Trophoblast cell (in vitro differentiated cells and primary cell): ENCODE measurements at places on chromosomes 6 and 20.

DNA sequence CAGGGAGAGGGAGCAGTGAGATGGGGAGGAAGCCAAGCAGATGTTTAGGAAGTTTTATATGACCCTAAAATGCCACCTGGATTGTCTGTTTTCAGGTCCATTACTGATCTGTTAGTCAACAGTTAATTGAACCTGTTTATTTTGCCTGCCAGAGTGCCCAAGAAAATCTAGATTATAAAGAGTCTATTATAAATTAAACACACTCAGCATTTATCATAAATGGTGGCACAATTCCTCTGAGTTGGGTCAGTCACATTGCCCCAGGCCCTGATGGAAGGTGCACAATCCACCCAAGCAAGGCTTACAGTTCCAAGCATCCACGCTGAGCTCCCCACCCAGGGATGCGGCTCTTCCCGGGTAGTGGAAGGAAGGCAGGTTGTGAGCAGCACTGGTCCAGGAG, 21.4 kb upstream of the ULBP3 start:
- DNase-seq, result no peak
- H3K27me3 ChIP-seq, result no peaks in the 10 kb centered on the region
- no peaks in the 10 kb centered on the region for H3K36me3 ChIP-seq
- no peak overlapping the region for H3K4me3 ChIP-seq
- no peaks in the 10 kb centered on the region for H3K4me1 ChIP-seq
- no peak overlapping the region for H3K27ac ChIP-seq

DNA sequence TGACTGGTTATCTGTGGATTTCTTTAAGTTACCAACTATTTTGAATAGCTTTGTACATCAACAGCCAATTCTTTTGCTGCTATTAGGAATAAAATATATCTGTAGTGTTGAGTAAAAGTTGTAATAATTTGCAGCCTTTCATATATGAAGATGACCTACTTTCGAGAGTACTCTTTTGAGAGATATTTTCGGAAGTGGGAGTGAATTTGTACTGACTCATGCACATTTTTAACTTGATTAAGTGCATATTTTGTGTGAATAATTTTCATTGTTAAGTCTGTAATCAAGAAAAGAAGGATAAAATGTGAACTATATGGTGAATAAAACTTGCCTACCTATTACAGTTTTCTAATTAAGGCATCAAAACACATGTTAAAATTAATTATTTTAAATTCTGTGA, 51.9 kb downstream of the L3MBTL3 start:
- H3K27me3 ChIP-seq, result no peaks in the 10 kb centered on the region
- H3K4me3 ChIP-seq, result no peak overlapping the region
- H3K27ac ChIP-seq, result no peak overlapping the region
- no peak for DNase-seq
- no peaks in the 10 kb centered on the region for H3K4me1 ChIP-seq
- peaks cover 2% of the 10 kb centered on the region for H3K36me3 ChIP-seq

DNA sequence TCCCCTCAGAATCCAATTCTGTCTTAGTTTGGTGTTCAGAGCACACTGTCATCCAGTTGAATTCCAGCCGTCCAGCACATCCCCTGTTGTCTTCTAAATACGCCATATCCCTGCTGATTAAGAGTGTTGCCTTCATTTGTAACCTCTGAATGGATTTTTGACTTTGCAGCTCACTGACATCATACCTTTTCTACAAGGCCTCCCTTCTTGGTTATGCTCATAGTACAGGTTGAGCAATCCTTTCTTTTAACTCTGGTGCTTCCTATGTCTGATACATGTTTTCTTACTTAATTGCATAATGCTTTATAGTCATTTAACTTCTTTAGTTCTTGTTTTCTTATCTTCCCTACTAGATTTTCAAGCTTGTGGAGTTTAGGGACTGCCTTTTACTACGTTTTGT, 36.4 kb downstream of the XRN2 start:
- H3K36me3 ChIP-seq, result peaks cover 28% of the 10 kb centered on the region
- DNase-seq, result no peak
- no peaks in the 10 kb centered on the region for H3K27me3 ChIP-seq
- H3K4me3 ChIP-seq, result no peak overlapping the region
- no peak overlapping the region for H3K27ac ChIP-seq
- H3K4me1 ChIP-seq, result no peaks in the 10 kb centered on the region

DNA sequence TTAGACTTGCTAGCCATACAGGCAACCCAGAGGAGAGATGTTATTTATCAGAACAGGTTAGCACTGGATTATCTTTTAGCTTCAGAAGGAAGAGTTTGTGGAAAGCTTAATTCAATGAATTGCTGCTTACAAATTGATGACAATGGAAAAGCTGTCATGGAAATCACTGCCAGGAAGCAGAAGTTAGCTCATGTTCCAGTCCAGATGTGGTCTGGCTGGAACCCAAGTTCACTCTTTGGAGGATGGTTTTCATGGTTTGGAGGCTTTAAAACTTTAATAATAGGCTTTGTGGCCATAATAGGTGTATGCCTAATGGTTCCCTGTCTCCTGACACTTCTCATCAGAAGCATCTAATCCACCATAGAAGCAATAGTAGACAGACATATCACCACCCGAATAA, 699.0 kb downstream of the PHF3 start:
- no peak overlapping the region for H3K4me3 ChIP-seq
- peaks cover 4% of the 10 kb centered on the region for H3K4me1 ChIP-seq
- no peaks in the 10 kb centered on the region for H3K27me3 ChIP-seq

DNA sequence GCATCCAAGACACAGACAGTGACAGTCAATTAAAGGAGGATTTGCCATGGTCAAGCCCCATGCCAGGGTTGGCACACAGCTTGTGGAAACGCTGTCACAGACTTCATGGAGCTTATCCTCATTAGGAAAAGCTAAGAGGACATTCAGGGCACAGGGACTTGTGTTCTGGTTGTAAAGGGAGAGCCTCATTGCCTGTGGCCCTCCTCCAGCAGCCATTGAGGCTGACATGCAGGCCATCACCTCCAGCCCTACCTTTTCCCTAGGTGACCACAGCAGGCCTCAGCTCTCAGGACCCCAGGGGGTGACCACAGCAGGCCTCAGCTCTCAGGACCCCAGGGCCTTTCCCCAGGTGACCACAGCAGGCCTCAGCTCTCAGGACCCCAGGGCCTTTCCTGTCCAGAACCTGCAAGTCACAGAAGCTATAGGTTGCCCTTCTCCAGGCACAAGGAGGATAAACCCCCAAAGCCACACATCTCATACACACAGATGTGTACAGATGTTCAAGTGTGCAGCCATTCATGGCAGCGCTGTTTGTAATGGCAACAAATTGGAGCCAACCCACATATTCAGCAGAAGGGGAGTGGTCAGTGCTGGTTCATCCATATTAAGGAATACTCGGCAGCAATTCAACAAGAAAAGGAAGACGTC, 26.1 kb downstream of the DUSP22 start:
- H3K4me3 ChIP-seq, result peak overlapping the region; percentile 0
- no peaks in the 10 kb centered on the region for H3K27me3 ChIP-seq
- H3K4me1 ChIP-seq, result no peaks in the 10 kb centered on the region

- no peaks in the 10 kb centered on the region for H3K4me1 ChIP-seq
- no peaks in the 10 kb centered on the region for H3K36me3 ChIP-seq
- no peaks in the 10 kb centered on the region for H3K27me3 ChIP-seq
- DNase-seq, result no peak
Measured at GRCh38 chr6:33962246-33963027, 158.6 kb upstream of the MLN start.

GRCh38 chr6:77653816-77654215, 977 bp downstream of the MEI4 start:
- no peaks in the 10 kb centered on the region for H3K27me3 ChIP-seq
- no peaks in the 10 kb centered on the region for H3K4me1 ChIP-seq
- no peak overlapping the region for H3K27ac ChIP-seq
- no peak overlapping the region for H3K4me3 ChIP-seq
- no peaks in the 10 kb centered on the region for H3K36me3 ChIP-seq

DNA sequence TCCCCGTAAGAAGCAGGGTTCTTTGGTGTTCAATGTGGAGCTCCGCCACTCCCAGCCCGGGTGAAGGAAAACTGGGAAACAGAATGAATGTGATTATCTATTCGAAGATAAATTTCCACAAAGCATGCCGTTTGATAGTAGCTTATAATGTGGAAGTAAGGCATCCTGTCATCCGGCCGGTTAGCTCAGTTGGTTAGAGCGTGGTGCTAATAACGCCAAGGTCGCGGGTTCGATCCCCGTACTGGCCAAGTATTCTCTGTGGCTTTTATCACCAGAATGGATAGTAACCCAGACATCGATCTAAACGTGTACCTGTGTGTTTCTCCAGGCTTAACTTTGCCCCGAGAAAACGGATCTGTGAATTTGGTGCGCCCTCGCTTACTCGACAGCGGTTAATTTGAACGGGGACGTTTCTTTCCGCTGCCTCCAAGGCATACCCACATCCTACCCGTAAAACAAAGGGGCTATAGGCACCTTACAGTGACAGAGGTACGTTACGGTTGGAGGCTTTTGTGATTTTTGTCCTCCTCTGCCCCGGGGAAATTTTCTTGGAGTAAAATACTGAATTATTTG, 215.2 kb upstream of the ZNF184 start:
- H3K27me3 ChIP-seq, result no peaks in the 10 kb centered on the region
- DNase-seq, result peak; percentile 82
- H3K27ac ChIP-seq, result no peak overlapping the region
- H3K36me3 ChIP-seq, result no peaks in the 10 kb centered on the region
- no peaks in the 10 kb centered on the region for H3K4me1 ChIP-seq

GRCh38 chr6:13830803-13831202, 16.4 kb upstream of the MCUR1 start:
- DNase-seq, result no peak
- no peak overlapping the region for H3K4me3 ChIP-seq
- H3K27me3 ChIP-seq, result no peaks in the 10 kb centered on the region
- H3K36me3 ChIP-seq, result no peaks in the 10 kb centered on the region
- no peak overlapping the region for H3K27ac ChIP-seq
- no peaks in the 10 kb centered on the region for H3K4me1 ChIP-seq

DNA sequence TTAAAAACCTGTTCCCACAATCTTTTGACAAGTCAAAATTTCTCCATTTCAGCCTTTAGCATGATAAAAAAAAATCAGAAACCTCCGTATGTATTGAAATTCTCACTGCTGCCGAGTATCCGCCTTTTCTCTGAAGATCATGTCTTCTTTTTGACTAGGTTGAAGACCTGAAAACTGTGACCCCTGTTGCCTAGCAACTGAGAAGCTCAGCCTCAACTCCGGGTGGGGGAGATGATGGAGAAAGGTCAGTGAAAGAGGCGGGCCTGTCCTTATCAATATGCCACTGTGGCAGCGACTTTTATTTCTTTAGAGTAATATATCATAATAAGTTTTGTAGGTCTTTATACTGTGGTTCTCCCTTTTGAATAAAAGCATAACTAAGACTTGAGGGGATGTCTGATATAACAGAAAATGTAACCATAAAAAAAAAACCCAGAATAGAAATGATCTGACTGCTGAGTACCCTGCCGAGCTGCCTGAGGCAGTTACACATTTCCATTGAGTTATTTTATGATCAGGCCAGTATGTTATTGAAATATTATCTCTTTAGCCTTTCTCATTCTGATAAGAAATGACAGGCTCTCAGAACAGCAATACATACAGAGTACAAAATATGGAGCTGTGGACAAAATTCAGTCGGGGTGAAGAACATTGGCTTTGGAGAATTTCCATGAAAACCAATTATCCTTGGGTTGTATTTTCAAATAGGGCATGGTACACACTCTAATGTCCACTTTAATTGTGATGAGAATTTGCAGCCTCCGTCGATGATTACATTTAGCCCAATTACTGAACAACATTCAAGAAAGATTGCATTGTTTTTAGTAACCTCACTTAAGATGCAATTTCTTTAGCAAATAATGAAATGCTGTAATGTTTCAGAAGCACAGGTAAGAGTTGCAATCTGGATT, 136.7 kb upstream of the EEF1E1 start:
- no peaks in the 10 kb centered on the region for H3K36me3 ChIP-seq
- H3K27ac ChIP-seq, result no peak overlapping the region
- DNase-seq, result no peak

GRCh38 chr20:24816431-24816830, 132.6 kb upstream of the CST7 start:
- H3K27ac ChIP-seq, result no peak overlapping the region
- H3K27me3 ChIP-seq, result no peaks in the 10 kb centered on the region
- no peaks in the 10 kb centered on the region for H3K4me1 ChIP-seq
- H3K36me3 ChIP-seq, result no peaks in the 10 kb centered on the region

GRCh38 chr6:150382171-150382570, 13.4 kb downstream of the IYD start:
- H3K27ac ChIP-seq, result no peak overlapping the region
- H3K27me3 ChIP-seq, result peaks cover 2% of the 10 kb centered on the region

GRCh38 chr6:25987845-25988244, 25.2 kb downstream of the TRIM38 start:
- no peak overlapping the region for H3K4me3 ChIP-seq
- peaks cover 2% of the 10 kb centered on the region for H3K4me1 ChIP-seq
- DNase-seq, result peak; percentile 24
- H3K27me3 ChIP-seq, result no peaks in the 10 kb centered on the region

- H3K36me3 ChIP-seq, result no peaks in the 10 kb centered on the region
- no peak overlapping the region for H3K4me3 ChIP-seq
- no peak overlapping the region for H3K27ac ChIP-seq
- DNase-seq, result no peak
- H3K4me1 ChIP-seq, result peaks cover 12% of the 10 kb centered on the region
- H3K27me3 ChIP-seq, result no peaks in the 10 kb centered on the region
Measured at GRCh38 chr6:3653528-3654070, 97.9 kb downstream of the PXDC1 start.

GRCh38 chr6:51827580-51827979, 259.8 kb downstream of the PKHD1 start:
- DNase-seq, result no peak
- no peaks in the 10 kb centered on the region for H3K4me1 ChIP-seq
- H3K27ac ChIP-seq, result no peak overlapping the region

GRCh38 chr6:10369896-10370295, 45.0 kb downstream of the TFAP2A start:
- no peaks in the 10 kb centered on the region for H3K27me3 ChIP-seq
- H3K4me1 ChIP-seq, result peaks cover 6% of the 10 kb centered on the region
- H3K4me3 ChIP-seq, result no peak overlapping the region
- no peak overlapping the region for H3K27ac ChIP-seq
- no peaks in the 10 kb centered on the region for H3K36me3 ChIP-seq
